AG09309 (cell line): ENCODE measurements at places on chromosomes 13 and 19.
A peak's percentile ranks its signal among the peaks of the same experiment; 100 is the strongest.

- no peak for DNase-seq
Observed at GRCh38 chr13:95754069-95754468, 77.1 kb downstream of the DNAJC3 start.

DNA sequence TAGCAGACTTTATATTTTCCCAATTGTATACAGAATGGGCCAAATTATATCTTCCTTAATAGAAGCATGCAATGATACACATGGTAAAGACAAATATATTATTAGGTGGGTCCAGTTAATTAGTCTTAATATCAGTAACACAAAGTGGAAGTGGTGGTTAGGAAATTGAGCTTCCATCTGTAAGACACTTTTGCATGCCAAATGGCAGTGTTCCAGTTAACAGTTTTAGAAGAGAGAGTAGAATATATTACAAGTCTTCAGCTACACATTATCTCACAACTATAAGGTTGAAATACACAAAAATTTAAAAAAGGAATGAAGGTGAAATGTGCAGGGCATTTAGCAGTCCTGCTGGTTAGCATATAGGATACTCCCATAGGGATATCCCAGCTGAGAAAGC, 536.5 kb downstream of the PCDH9 start:
- no peak for DNase-seq

- DNase-seq: peak; percentile 38
Observed at GRCh38 chr19:5138606-5139582, 170.0 kb downstream of the KDM4B start.

DNA sequence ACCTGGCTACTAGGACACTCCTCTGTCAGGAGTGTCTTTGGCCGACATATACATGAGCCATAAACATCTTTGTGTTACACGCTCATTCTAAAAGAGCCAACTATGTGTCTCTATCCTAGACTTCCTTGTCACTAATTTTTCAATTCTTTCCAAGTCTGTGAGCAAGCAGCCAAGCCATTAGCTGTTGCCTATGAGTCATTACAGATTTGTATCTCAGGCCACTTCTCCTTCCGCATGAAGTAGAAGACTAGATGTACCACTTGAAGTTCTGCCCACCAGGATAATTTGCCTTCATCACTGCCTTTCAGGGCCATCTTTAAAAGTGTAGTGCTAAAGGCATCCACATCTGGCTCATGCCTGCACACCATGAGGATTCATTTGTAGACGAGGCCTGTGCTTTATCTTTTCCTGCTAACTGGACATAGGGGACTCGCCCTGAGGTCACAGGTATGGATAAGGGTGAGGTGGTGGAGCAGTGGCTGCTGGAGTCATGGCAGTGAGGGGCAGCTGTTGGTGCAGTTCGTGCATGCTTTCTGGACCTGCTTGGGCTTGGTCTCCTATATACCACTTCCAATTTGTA, 126.1 kb upstream of the KL start:
- no peak for DNase-seq

DNA sequence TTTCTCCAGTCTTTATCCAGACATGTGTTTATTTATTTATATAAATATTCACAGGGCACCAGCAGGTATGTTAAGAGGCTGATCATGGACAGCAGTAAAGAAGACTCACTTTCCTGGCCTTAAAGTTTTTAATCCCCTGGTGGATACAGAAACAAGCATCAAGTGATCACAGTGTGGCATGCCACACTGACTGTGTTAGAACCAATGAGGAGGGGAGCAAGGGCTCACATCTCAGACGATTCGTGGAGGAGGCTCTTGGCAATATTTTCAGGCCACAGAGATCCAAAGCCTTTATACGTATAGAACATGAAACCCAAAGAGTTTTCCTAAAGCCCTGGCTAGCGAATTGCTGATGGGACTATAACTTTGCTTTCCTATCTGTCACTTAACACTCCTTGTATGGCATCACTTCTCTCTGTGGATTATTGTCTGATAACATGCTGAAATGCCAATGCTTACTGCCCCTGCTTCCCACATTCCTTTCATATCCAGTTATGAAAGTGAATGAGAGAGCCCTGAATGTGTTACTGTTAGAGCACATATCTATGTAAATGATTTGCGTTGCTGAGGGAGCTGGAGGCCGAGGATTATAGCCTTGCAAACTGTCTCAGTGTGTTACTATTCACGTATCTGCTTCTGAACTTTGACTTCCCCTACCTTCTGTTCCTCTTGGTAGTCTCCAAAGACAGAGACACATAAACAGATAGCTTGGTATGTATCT, 37.6 kb downstream of the POLR1D start:
- DNase-seq: no peak

- no peak for DNase-seq
Observed at GRCh38 chr19:377801-378581, 31.0 kb downstream of the C2CD4C start.

GRCh38 chr19:2150794-2151338, 500 bp downstream of the AP3D1 start:
- DNase-seq: no peak

DNA sequence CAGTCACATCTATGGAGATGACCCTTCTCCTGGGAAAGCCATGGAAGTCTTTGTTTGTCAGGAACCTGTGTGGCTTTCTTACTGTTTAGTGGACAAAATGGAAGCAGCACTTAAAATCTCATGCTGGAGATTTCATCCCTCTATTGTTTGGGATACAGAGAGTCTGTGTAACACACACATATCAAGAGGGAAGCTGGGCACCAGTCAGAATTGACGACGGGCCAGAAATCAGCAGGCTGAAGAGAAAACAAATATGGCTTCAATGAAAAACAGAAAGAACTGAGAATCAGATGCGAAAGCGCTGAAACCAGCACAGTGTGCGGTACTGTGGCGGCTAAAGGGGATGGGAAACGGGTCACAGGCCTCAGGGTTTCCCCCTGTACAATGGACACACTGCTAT, 72.2 kb upstream of the WASF3 start:
- no peak for DNase-seq

DNA sequence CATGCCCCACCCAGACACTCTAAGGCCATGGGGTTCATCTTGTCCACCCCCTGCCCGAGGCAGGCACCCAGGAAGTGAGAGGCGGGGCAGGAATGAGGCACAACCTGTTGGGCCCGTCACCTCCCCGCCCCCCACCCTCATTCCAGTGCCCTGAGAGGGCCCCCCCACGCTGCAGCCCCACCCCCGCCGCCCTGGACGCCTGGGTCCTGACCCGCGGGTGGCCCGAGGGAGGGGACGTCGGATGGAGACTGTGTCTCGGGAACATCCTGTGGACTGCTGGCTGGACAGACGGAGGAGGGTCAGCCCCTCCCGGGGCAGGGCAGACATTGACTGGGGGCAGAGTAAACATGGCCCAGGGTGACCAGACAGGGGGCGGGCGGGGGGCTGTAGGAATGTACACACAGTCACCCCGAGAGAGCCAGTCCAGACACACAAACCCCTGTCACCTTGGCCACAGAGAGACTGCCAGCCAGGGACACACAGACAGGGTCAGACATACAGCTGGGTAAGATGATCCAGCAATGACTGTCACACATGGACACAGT, 7.4 kb upstream of the JUNB start:
- DNase-seq: no peak

DNA sequence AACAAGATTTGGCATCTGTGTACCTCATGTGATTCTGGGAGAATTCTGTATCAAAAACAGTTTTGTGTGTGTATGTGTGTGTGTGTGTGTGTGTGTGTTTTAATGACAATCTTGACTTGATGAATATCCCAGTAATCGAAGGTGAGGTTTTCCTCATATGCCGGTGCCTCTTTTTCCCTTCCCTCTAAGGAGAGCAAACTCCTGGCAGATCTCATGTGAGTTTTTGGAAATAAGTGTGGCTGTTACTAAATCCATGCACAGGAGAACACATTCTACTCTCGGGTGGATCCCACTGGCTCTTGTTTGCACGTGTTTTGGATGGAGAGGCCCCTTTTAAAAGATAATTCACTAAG, 29.0 kb upstream of the CEBPG start:
- no peak for DNase-seq

GRCh38 chr13:48201044-48201443, 32.0 kb upstream of the ITM2B start:
- DNase-seq: no peak

- no peak for DNase-seq
Observed at GRCh38 chr19:32041681-32042292, 303.6 kb upstream of the ZNF507 start.

DNA sequence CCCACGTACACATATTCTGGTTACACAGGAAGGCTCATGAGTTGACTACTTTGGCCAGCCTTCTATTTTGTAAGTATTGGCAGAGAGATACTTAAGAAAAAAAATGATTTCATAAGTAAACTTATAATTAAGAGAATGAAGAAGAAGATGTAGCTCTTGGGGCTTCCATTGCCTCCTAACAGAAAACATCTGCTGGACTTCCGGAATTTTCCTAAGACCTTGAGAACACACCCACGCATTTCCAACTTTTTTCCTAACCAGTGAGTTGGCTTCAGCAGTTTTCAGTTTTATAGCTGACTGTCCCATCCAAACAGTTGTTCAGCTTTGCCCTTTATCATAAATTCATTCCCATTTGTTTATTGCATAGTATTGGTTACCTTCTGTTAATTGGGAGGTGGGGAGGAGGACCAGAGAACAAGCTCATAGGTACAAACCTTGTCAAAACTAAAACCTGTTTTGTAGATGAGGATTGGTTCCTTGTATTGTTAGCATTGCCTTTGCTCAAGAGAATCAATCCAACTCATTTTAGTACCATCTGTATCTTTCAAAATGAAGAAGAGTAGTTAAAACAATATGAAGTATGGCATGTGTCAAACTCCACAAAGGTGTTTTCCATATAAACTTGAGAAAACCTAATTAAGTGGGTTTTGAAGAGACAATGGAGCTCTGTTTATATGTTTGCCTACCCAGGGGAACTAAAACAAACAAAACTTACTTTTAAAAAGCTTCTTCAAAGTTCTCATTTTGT, 93.9 kb downstream of the COL4A2 start:
- peak; percentile 84 for DNase-seq

- DNase-seq: peak; percentile 27
Observed at GRCh38 chr19:40150170-40150569, 41.1 kb upstream of the MAP3K10 start.

GRCh38 chr13:20231839-20232555, at the start of gene GJB6:
Gene GJB6 (minus strand): TSS chr13:20232319. CDS start chr13:20223480, 8,839 bp downstream.
- no peak for DNase-seq

DNA sequence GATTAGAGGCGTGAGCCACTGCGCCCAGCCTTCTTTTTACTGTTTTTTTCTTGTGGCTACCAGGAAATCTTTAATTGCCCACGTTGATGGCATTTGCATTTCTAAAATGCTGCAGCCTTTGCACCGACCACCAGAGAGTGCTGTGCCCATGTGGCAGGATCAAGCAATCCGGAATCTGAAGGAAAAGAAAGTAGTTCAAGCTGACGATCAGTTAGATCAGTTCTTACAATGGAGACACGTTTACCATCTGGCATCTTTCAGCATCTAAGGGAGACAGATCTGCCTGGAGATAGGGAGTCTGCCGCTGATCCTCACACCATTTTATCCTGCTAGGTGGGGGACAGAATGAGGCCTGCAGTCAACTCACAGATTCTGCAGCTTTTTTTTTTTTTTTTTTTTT, 19.9 kb downstream of the TINCR start:
- no peak for DNase-seq

GRCh38 chr19:37932985-37933936, 26.3 kb downstream of the SIPA1L3 start:
- no peak for DNase-seq

GRCh38 chr13:28558567-28558966, 63.6 kb upstream of the FLT1 start:
- DNase-seq: no peak

GRCh38 chr13:95937714-95938320, 115.4 kb downstream of the UGGT2 start:
- no peak for DNase-seq

DNA sequence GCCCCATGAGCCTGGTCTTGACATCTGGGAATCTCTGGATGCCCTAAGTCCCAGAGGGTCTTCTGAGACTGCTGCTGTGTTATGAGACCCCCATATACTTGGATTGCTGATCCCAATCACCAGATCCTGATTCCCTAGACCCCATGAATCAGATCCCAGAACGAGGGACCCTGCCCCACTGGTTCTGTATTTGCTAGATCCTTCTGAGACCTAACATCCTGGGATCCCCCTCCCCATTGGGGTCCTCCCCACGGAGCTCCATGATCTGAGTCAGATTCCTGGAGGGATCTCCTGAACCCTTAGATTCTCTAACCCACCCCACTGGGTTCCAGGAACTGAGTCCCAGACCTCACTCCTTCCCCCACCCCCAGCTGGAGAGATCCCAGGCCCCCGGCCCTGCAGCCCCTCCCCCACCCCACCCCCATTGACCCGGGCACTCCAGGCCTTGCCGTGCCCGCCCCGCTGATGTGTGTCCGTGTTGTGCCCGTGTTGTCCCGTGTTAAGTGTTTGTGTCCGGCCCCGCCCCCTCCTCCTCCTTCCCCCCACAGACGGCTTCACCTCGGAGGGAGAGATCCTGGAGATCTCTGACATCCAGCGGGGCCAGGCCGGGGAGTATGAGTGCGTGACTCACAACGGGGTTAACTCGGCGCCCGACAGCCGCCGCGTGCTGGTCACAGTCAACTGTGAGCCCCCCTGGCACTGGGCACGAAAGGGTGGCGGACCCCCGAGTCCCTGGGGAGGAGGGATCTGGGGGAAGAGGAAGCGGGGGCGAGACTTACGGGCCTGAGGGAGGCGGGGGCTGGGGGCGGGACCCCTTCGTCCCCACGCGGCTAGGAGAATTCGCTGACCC, 15.0 kb downstream of the IGLON5 start:
- DNase-seq: no peak

GRCh38 chr19:39263912-39264305, 4.3 kb upstream of the IFNL2 start:
- DNase-seq: no peak

DNA sequence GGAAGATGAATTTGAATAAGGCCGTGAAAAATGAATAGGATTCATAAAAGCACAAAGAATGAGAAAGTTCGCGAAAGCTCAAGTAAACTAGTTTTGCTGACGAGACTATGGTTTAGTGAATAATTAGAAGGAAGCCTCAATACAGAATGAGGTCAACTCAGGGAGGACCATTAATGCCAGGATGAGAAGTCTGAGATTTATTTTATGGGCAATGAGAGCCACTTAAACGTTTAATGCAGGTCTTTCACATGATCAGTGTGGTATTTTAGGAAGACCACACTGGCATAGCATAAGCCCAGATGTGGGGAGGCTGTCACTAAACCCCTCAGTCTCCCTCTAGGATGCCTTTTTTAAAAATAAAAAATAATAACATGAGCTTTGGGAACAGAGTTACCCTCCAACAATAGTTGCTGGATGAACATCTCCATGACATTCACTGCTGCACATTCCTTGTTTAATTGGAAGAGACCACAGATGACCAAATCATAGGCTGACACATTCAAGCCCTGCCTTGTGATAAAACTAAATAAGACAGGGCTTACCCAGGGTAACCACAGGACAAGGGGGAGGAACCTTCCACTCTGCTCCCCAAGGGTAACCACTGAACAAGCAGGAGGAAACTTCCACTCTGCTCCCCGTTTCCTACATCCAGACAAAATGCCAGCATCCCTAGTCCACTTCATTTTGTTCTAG, 43.6 kb upstream of the LSM14A start:
- DNase-seq: no peak

DNA sequence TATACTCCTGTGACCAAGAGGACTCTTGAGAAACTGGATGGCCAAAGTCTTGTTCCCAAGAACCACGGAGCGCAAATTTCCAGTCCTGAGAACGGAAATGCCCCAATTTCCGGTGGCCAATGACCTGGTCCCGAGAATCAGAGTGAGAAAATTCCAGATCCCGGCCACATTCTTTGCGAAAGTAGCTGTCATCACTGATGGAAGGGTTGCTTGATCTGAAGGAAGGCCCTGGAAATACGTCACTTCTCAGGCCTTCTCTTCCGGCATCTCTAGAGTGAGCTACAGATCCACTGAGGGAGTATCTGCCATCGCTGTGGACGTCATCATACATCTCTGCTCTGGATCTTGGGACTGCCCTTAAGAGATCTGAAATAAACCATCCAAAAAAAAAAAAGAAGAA, 7.5 kb downstream of the SUGP2 start:
- DNase-seq: no peak
